ENCODE measurements at places on chromosomes 4 and X.

DNA sequence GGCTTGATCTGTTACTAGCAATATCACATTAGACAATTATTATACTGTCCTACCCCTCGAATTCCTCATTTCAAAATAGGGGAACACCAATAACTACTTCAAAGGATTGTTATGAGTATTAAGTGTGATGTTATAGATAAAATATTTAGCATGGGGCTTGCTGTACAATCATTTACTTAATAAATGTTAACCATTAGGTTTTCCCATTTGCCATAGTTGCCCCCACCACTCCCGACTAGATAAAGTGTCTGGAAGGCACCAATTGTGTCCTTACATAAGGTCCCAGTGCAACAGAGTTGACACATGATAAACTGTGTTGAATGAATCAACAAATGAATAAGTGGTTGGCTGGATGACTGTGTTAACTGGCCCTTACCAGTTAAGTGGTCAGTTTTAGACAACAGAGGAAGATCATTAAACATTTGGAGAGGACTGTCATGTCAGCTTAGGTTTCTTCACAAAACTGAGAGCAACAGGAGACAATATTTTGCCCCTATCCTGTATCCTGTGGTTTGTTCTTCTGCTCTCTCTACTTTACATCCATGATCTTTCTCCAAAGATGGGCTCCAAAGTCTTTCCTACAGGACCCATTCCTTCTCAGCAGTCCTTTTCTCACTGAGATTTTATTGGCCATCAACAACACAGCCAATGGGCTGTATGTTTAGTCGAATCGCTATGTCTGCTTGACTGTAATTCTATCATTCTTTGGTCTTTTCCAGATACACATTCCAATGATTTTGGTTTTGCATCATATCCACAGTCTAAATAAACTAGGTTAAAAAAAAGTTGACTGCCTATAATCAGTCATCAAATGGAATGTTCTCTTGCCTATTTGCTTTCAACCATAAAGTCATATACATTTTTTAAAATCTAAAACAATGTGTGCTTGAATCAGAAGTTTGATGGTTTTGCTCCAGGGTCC lies 74.4 kb downstream of the RNF150 start:
- DNase-seq: no peak

DNA sequence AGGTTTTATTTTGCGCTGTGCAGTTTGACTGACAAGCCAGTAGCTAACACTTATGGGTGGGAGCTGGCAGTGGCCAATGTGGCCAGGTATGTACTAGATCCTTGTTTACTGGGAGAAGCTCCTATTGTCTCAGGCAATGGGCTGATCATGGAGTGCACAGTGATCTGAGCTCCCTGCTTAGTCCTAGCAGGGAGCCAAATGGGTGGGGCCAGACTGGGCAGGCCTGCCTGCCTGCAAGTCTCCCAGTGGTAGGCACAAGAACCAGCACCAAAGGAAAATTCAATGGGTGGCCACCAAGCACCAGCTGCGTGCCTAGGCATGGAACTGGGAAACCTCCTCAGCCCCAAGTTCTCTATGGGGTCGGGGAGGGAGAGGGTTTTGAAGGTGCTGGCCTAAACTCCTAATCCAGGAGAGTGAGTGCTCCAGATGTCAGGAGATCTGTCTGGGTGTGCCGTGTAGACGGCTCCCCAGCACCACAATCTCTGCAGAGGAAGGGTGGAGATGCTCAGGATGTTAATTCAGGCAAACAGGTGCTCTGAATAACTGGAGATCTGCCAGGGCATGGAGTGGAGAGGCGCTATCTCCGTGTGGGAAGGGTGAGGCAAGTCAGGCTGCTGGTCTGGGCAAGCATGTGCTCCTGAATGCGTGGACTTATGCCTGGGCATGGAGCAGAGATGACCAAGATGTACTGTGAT lies 48.2 kb downstream of the SPCS3 start:
- DNase-seq: no peak

DNA sequence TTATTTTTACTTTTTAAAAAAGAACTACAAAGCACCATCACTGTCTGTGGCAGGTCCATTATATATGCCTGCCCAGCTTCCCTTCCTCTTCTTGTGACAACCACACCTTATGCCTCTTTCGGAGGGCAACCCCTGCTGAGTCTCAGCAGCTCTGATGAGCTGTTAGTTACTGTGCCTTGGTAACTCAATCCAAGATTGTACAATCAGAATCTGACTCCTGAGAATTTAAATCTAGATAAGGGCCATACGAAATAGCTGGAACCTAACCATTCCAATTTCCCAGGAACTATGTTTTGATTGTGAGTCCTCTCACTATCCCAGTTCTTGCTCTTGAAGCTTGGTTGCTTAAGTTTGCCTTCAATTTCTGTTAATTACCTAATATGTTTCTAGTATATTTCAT lies 61.9 kb downstream of the ADAMTS3 start:
- no peak for DNase-seq

DNA sequence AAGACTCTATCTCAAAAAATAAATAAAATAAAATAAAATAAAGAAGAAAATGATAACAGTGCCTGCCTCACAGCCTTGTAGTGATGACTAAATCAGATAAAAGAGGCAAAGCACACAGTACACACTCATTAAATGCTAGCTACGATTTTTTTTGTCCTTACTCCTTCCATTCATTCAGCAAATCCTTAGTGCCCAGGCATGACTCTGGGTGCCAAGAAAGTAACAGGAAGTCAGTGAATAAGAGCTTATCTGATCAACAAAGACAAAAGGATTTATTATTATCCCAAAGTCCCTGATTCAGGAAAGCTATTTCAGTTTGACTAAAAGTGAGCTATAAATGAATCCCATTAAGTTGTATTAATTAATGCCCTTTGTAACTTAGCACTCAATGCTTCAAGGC lies 92.7 kb downstream of the SH3KBP1 start:
- DNase-seq: no peak

All from activated B cell treated with CpG ODN at 0.5 μM for 24 hours (primary cell).